Breast epithelium (tissue), 4 donors: ENCODE measurements at places on chromosomes 2 and 18.

DNA sequence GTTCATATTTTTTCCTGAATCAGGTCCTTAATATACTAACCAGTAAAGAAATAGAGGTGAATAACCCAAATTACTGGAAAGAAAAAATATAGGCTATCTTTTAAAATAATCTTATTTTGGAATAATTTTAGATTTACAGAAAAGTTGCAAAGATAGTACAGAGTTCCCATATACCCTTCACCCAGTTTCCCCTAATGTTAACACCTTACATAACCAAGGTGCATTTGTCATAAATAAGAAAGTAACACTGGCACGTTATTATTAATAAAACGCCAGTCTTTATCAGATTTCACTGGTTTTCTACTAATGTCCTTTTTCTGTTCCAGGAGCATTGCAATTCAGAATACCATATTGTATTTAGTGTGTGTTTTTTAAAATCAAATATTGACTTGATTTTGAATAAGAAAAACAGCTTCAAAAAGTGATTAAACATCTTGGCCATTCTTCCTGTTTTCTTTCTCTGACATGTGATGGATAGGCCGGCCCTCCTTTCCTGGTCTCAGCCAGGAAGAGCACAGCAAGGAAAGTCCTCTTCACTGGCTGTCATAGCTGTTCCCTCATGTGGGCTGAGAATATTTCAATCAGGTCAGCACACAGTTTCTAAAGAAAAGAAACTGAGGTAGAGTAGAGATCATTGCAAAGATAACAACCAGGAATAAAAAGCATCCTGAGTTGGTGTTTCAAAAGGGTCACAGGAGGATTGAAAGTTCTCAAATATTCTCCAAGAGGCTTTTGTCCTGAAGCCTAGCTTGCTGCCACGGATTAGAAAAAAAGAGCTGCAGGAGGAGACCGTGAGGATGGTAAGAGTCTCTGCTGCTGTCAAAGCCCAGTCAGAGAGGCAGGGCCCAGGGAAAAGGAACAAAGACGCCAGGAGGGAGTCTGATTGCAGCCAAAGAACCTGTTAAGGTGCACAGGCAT is 79.3 kb upstream of the ARL5A start:
- DNase-seq = no peak

GRCh38 chr2:8608411-8608954 is 73.4 kb upstream of the ID2 start:
- no peak for DNase-seq

GRCh38 chr18:35835833-35836232 is 136.6 kb upstream of the RMP24 start:
- no peak for DNase-seq

DNA sequence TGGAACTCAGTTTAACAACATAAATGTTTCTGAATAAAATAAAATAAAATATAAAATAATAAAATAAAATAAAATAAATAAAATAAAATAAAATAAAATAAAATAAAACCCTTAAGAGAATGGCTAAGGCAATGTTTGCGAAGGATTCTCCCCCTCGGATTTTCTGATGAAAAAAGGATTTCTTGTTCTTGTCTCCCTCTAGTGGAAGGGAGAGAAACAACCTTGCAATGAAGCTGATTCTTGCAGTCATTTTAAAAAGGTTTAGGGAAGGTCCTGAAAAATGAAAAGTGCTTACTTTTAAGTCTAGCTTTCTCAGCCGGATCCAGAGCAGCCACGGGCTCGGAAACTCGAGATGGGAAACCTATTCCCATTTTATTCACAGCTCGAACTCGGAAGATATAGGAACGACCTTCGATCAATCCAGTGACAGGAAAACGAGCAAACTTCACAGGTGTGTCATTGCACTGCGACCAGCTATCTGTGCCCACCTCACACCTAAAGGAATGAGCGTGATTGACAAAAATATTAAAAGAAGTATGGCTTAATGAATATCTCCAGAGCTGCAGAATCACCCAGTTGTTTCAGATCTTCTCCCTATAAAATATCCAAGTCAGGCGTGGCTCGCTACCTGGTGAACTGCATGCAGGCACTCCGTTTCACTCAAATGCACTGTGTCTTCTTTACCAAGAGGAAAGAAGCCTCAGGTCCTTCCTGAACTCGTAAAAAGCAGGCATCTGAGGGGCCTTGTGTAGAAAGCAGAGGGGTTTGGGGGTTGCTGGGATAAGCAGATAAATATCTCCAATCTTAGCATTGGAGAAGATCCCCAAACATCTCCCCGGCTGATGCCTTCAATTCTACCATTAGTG is 68.1 kb downstream of the MYOM1 start:
- no peak for DNase-seq

DNA sequence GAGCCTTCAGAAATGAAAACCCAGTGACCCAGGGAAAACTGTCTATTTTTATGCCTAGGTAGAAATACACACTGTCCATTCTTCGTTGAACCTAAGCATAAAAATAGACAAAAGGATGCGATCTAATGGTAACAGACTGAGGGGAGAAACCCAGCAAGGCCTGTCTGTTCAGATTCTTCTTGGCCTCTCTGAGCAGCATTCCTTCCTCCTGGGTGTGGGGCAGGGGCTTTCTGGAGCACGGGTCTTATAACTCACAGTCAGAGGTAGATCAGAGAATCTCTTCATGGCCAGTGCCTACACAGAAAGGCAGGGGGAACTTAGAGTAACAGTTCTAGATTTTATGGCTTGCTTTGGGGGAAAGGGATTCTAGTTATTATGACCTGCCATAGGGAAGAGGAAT is 56.0 kb downstream of the PKDCC start:
- DNase-seq = no peak

DNA sequence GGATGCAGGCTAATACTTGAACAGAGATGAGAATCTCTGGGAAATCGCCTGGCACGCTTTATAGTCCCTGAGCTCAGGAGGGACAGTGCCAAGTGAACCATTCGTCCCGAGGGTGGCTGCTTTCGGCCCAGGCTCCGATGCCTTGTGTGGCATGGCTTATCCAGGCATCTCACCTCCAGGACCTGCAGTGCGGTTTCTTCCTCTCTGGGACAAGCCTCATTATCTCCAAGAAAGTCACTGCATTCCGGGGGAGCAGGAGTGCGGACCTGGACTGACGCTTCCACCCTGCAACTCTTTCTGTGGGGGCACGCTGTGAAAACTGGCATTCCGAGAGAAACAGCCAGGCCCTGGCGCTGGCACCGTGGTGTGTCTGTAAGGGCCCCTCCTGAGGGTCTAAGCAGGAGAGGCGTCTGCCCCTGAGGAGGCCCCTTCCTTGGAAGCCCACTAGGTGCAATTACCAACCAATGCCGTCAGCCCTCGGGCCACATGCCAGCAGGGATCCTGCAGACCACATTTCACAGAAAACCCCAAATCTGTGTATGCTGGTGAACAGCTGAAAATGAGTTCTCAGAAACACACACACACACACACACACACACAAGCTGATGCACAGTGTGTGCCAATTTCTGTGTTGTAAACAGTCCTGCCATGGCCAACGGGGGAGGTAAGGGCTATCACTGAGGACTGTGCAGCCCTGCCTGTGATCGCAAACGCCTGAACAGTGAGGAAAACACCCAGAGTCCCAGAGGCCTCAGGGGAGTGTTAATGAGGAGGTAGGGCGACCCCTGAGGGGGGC is 351.9 kb upstream of the SALL3 start:
- DNase-seq = no peak

- DNase-seq = no peak
These were observed 13.4 kb downstream of the ATP6V1B1 start for GRCh38 chr2:70949086-70949485.
